ENCODE measurements at places on chromosomes 5 and 9.

DNA sequence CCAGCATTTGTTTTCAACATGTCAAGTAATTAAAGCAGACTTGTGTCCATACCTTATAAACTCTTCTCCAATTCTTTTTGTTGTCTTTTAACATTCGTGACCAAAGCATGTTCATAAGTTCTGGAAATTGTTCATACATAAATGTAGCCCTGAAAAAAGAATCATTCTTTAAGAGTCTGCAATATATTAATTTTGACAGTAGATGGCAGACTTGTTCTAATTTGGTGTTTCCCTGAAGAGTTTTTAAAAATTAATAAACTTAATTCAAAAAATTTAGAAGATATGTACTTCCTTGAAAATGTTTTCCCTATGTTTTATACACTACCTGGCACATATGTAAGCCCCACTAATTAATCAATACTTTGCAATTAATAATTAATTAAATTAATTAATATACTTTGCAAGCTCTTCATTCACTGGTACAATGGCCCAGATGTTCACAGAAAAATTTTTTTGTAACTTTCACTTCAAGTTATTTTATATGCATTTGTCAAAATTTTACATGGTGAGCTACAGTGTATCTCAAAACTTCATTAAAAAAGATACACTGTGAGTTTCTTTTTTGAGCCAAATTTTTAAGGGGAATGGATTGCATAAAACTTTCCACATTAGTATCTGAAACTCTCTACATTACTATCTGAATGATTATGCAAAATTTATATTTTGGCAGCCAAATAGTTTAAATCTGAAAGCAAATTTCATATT, 42.1 kb downstream of the CLINT1 start:
- no peak for DNase-seq

GRCh38 chr5:159409801-159410200, 79.5 kb upstream of the IL12B start:
- no peak for DNase-seq

GRCh38 chr5:91025956-91026355, 357.2 kb downstream of the ARRDC3 start:
- DNase-seq = no peak

GRCh38 chr5:148469501-148469935, 85.8 kb downstream of the FBXO38 start:
- DNase-seq = no peak

GRCh38 chr9:34206561-34206960, 27.7 kb downstream of the UBAP1 start:
- no peak for DNase-seq

- no peak for DNase-seq
Observed at GRCh38 chr5:74054641-74055421, 428.8 kb downstream of the ARHGEF28 start.

DNA sequence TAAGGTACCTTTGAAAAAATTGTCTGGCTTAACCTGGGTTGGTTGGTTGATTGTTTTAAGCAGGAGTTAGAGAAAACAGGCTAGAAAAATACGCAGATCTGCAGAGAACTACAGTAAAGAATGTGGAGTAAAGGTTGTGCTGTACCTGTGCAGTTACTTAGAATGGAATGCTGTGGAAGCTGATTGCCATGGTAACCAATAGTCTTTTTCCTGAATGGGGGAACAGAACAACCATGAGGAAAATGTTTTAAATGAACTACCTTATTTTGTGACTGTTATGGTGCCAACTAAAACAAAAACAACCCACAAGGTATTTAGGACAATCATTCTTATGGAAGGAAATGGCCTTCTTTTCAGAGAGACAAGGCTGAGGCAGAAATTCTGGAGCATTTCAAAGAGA, 4.8 kb upstream of the HOMER1 start:
- no peak for DNase-seq

DNA sequence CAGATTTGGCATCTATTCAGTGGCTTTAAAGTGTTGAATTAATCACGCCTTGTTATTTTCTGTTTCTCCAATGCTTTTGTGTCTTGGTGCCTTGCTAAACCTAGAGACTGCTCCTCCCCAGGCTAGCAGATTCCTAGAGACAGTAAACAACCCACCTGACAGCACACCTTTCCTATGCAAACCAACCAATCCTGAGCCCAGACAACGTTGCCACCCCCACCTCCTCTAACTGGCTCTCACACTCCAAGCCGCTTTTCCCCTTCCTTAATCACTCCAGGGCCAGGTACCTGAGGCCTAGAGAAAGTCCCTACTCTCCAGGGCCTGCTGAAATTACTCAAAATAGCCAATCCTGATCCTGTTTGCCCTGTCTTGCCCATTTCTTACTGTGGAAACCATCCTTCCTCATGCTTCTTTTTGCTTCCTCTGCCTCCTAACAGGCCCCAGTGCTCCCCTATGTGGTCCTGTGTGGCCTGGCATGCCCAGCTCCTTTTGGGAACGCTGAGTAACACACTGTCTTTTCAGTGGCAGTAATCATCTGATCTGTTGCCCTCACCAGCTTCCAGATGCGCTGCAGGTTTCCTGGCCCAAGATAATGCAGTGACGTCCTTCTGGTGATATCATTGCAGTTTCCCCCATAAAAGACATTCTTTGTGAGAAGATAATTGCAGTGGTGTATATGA, 53.4 kb downstream of the GAS1 start:
- no peak for DNase-seq

- DNase-seq = no peak
Observed at GRCh38 chr9:5518171-5518936, 8.0 kb downstream of the PDCD1LG2 start.

DNA sequence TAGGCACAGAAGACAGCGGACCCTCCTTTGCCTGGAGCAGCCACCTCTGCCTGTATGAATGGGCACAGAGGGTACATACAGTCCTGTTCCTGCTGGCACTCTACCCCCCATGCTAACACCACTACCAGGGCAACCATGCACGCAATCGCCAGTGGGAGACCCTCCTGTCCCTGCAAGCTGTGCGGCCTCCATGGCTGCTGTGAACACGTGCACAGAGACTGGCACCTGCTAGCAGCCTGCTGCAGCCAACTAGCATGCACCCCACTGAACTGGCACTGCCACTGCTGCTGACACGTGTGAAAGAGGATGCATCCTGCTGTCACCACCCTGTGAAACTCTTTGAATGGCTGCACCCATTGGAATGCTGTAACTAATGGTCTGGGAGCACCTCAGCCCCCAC, 885.2 kb upstream of the ARRDC3 start:
- no peak for DNase-seq

GRCh38 chr9:88747768-88748167, 212.8 kb downstream of the NXNL2 start:
- DNase-seq = no peak

DNA sequence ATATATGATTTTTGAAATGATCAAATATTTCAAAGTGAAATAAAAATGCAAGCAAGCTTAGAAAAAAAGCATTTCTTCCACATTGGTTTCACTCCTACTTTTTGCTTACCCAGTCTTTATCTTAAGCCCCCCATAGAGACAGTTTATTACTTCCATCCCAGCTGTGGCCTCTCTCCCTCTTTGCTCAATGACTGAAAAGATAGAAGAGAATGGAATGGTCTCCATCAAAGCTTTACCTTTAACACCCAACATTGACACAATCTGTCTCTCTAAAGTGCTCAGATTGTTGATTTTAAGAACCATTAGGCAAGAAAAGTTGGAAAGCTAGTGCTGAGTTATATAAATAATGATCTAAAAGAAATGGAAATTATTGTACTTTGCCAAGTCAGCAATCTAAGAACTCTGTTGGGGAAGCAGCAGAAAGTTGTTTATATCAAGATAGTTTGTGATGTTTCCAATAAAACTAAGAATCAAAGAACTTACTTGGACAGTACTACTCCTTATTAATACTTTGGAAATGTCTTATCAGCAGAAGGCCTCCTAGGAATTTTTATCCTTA, 277.5 kb upstream of the NREP start:
- DNase-seq = no peak

- no peak for DNase-seq
Observed at GRCh38 chr5:154166901-154167791, 23.4 kb upstream of the GALNT10 start.

DNA sequence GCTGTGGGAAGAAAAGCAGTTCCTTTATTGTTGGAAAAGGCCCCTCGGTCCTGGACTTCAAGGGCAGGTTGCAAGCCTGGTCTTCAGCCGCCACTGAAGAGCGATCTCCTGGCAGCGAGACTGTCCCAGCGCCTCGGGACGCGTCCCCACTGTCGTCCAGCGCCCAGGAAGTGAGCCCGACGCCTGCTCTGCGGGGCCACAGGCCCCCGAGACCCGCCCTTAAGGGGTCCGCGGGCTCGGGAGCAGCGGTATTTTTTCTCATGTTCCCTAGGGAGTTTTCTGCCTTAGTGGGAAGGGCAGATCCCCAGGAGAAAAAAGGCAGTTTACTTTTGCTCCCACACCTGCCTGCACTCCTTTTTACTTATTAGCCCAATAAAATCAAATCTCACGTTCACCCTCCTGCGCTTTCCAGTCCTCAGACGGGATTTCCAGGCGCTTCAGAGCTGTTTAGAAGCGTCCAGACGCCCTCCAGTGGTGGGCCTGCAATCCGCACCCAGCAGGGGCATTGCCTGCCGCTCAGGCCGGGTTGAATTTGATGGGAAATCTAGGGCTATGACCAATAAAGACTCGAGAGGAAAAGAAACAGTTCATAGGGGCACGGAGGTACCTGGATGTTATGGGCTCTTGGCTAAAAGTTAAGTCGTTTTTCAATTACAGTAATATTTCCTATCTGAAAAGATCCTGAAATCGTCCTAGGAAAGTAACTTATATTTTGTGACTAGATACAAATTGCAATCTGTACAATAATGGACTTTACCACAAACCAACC, 2.8 kb upstream of the EFNA5 start:
- peak; percentile 74 for DNase-seq

- DNase-seq = no peak
Observed at GRCh38 chr5:68265822-68266395, 50.4 kb downstream of the PIK3R1 start.

DNA sequence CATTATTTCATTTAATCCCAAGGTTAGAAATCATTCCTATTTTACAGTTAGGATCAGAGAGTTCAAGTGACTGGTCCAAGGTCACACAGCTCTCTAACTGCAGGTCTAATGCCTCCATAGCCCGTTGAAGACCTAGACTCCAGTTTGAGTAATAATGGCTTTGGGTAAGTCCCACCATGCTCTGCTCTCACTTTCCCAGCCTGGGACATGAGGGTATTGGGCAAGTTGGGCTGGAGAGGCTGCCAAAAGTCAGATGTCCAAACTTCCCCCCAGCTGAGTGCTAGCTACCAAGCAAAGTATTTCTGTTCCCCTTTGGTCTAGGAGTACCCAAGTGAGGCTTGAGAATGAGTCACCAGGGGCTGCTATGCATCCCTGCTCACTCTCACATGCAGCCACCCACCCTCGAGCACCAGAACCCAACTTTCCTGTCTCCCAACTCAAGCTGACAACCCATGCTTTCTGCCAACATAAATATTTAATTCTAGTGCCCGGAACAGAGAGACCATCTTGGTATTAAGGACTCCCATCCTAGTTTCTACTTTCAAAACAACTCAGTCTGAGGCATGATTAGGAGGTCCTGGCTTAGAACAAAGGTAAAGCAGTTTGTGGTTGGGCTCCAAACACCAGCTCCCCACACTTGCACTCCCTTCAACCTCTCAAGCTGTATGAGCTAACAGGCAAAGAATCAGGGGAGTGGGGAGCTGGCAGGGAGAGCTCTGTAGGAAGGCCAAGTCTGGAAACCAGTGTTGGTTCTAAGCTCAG, 236.5 kb upstream of the TRIM32 start:
- no peak for DNase-seq

DNA sequence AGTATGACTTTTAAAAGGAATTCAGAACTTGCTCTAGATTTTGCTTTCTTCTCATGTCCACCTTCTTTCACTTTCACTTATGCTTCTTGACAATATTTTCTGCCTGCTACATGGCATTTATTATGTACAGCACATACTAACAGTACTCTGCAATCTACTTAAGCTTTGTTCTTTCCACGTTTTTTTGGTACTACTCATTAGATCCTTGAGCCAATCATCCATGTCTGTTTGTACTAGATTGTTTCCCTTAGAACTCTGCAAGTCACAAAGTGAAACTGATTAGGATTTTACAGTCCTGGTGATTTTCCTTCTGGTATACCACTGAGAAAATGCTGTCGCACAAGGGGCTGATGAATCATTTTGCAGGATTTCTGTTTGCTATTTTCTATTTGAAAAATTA, 78.3 kb downstream of the PARP8 start:
- no peak for DNase-seq

- DNase-seq = no peak
Observed at GRCh38 chr9:18437315-18438201, 36.4 kb upstream of the ADAMTSL1 start.

- DNase-seq = no peak
Observed at GRCh38 chr5:72408603-72409002, 88.4 kb downstream of the PTCD2 start.

All from NCI-H1930 (cell line).